Hematopoietic multipotent progenitor cell treated with erythropoietin and hydrocortisone succinate and interleukin-3 and kit ligand, for 8 days (in vitro differentiated cells): ENCODE measurements at places on chromosomes 11 and 22.

GRCh38 chr11:117298195-117298594 is 7.0 kb downstream of the BACE1-AS start:
- DNase-seq: no peak

GRCh38 chr11:121466063-121466794 is 13.5 kb upstream of the SORL1-AS1 start:
- no peak for DNase-seq

- no peak for DNase-seq
These were observed 824.5 kb downstream of the TBC1D22A start for GRCh38 chr22:47586946-47587345.

DNA sequence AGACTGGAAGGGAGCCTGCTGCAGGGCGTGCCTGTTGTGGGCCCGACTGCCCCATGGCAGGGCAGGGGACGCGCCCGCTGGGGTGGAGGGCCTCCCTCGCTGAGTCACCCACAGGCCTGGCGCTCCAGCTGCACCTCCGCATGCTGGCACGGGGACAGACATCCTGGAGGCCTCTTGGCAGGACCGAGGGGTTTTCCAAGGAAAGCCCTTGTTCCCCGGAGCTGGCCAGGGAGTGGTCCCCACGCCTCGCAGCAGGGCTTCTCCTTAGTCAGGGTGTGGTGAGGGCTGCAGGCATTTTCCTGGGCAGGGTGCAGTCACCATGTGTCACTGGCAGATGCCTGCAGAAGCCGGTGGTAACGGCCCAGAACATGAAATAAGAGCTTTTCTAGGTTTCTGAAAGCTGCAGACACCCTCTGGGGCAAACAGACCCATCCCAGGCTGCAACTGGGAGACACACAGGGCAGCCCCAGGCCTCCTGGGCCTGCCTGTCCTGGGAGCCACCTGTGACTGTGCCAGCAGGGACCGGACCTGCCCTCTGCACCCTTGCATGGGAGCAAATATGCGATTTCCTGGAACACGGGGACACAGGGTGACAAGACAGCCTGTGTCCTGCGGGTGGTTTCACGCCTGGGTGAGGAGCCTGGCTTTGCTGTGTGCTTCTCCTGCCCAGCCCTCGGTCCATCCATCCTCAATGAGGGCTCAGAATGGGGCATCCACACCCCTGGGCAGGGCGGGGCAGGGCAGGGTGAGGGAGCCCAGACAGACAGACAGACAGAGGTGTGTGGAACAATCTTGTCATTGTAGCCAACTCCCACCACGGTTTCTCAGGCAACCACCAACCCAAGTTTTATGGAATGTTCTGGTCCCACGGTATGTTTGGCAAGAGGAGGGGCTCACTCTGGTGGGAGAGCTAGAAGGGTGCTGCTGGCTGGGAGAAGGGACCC is 43.2 kb upstream of the FADD start:
- no peak for DNase-seq

DNA sequence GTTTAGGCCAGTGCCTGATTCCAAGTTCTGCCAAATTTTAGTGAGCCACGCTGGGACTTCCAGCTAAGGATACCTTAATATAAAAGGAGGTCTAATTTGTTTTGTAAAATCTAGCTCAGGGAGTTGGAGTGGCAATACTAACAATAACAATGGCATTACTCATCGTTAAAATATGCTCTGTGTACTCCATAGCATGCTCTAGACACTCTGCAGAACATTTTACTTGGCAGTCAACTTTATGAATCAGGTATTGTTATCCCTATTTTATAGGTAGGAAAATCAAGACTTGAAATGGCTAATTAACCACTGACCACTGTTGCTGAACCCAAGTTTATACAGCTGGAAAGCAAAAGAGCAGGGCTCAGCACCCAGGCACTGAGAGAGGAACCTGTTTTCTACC is 485.0 kb upstream of the KIRREL3 start:
- no peak for DNase-seq

DNA sequence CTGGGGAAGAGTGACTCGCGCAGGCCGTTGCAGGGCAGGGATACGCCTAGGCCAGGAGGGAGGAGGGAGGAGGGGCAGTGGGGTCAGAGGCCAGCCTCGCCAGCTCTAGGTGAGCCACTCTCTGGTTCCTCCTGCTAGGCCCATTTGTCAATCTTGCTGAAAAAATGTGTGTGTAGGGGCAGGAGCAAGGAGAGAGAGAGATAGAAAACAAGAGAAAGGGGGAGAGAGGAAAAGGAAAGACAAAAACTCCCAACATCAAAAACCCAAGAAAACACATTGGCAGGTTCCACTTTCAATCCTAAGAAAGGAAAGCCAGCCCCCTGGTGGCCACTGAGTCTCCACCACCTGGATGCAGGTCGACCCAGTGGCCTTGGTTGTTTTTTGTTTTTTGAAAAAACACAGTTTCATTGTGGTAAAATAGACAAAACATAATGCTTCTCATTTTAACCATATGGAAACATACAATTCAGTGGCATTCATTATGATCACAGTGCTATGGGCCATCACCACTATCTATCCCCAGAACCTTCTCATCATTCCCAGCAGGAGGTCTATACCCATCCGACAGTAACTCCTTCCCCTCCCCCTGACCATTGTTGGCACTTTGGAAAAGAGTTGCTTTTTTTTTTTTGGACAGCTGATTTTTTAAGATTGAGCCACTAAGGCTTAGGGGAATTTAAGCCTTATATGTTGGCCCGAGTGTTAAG is 10.9 kb downstream of the OMP start:
- peak; percentile 54 for DNase-seq

GRCh38 chr11:18526130-18526520 is 617 bp downstream of the TSG101 start:
- no peak for DNase-seq

DNA sequence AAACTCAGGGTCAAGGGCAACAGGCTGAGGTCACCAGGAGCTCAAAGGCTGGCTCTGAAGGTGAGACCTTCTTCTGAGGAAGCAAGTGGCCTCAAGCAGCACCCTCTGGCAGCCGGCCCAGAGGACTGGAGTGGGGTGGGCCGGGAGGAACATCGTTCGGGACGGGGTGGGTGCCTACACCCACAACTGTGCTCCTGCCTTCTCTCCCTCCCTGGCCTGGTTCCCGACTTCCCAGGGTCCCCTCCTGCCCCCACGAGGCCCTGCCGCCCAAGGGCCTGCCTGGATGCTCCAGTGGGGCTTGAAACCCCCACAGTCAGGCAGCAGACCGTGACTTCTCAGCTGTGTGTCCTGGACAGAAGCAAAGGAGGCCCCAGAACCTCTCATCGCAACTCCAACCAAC is 195.7 kb downstream of the IGLL1 start:
- no peak for DNase-seq

- DNase-seq: no peak
These were observed 25.3 kb downstream of the PDHX start for GRCh38 chr11:34941688-34942087.

- no peak for DNase-seq
These were observed 137.8 kb upstream of the UBASH3B start for GRCh38 chr11:122517403-122518379.

- no peak for DNase-seq
These were observed 5.0 kb downstream of the SNX15 start for GRCh38 chr11:65032216-65032615.

DNA sequence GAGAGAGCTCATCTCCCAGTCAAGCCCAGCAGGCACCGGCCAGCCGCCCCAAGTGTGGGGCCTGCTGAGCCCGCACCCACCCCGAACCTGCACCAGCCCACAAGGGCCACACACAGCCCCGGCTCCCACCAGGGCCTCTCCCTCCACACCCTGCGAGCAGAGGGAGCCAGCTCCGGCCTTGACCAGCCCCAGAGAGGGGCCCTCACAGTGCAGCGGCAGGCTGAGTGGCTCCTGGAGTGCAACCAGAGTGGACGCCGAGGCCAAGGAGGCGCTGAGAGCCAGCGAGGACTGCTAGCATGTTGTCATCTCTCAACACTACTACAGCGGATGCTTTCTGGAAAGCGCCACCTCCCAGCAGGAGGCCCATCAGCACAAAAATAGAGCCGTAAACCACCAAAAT is 10.9 kb downstream of the DEFB108B start:
- no peak for DNase-seq

DNA sequence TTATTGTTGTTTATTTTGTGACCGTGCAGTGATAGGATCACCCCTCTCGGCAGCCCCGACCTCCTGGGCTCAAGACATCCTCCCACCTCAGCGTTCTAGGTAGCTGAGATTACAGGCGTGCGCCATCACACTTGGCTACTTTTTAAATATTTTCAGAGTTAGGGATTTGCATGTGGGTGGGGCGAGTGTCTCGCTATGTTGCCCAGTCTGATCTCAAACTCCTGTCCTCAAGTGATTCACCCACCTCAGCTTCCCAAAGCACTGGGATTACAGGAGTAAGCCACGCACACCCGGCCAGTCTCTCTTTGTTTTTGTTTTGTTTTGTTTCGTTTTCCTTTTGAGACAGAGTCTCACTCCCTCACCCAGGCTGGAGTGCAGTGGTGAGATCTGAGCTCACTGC is 1.2 kb upstream of the INTS5 start:
- no peak for DNase-seq

- DNase-seq: no peak
These were observed 60.5 kb downstream of the DDI1 start for GRCh38 chr11:104096900-104097299.

GRCh38 chr22:45291061-45291930 is 6.5 kb downstream of the UPK3A start:
- no peak for DNase-seq

GRCh38 chr11:67500831-67501715 is 4.1 kb downstream of the PITPNM1 start:
- DNase-seq: no peak

GRCh38 chr11:10808235-10808552 is 532 bp downstream of the EIF4G2 start:
- DNase-seq: no peak

DNA sequence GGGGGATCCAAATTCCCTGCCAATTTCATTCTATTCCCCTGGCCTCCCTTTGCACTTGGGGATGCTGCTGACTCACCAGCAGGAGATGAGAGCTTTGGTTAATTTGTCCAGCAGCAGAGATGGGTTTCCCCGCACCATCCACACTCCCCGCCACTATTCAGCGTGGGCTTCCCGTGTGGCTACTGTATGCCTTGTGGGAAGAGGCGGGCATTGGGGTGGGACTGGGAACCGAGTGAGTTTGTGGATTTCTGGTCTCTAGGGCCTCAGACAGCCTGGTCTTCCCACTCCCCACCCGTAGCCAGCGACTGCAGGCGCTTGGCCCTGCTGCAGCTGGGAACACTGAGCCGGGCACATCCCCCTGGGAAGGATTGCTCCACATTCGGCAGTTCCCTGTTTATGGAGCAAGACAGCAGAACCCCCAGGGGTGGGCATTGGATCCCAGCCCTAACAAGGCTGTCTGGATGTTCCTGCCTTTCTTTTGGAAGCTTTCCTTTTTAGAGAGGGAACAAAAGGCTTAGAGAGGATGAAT is 23.4 kb downstream of the KIAA1671 start:
- DNase-seq: no peak

- DNase-seq: no peak
These were observed 9.4 kb upstream of the PPM1F start for GRCh38 chr22:21961886-21962654.

DNA sequence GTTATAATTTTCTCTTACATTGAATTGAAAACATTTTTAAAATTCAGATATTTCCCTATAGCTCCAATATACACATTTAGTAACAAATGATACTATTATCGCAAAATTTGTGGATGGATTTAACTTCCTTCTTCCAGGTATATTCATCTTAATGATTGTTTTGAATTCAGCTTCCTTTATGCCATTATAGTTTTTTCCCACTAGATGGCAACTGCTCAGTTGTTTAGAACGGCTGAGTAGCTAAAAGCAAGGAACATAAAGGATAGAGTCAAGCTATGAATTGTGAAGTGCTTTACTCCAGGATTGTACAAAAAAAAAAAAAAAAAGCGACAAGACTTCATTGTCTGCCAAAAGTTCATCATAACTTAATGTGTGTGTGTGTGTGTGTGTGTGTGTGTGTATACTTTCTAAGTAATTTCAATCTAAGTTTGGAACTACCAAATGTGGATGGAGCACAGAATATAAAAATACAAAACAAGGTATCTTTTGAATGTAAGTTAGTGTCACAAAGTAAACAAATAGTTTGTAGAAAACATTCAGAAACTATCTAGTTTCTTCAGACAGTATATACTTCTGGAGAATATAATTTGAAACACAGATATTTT is 846.4 kb downstream of the DLG2 start:
- DNase-seq: peak; percentile 1

DNA sequence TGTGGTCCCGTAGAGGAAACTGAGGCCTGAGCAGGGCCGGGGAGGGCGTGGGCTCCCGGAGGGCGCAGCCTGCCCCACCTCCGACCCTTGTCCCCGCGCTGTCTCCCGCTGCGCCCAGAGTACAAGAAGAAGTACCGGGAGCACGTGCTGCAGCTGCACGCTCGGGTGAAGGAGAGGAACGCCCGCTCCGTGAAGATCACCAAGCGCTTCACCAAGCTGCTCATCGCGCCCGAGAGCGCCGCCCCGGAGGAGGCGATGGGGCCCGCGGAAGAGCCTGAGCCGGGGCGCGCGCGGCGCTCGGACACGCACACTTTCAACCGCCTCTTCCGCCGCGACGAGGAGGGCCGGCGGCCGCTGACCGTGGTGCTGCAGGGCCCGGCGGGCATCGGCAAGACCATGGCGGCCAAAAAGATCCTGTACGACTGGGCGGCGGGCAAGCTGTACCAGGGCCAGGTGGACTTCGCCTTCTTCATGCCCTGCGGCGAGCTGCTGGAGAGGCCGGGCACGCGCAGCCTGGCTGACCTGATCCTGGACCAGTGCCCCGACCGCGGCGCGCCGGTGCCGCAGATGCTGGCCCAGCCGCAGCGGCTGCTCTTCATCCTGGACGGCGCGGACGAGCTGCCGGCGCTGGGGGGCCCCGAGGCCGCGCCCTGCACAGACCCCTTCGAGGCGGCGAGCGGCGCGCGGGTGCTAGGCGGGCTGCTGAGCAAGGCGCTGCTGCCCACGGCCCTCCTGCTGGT is 1.9 kb downstream of the NLRP6 start:
- DNase-seq: peak; percentile 23

DNA sequence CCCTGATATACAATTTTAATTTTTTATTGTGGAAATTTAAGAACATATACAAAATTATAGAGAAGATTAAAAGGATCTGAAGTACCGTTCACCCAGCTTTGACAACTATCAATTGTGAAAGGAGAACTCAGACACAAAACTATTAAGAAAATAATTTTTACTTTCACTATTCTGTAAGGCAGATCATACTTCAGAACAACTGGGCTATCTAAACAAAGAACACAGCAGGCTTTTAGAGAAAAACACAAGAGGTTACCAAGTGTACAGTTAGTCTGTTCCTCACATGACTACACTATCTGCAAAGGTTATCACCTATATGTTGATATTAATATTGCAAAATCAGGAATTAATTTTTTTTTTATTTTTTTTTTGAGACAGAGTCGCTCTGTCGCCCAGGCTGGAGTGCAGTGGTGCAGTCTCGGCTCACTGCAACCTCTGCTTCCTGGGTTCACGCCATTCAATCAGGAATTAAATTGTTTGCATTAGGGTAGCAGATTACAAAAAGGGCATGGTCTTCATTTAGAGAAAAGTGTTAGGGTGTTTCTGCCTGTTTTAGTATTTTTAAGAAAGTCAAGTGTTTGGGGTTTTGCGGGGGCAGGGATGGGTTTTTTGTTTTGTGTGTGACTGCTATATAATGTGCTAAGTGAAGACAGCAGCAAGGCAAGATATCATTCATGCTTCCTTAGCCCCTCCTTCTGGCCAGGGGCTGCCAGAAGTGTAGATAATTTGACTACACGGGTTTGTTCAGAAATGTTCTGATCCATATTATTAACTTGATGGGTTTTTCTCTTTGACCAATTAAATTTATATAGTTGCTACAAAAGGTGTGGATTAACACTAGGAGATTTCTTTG is 27.6 kb upstream of the SIK2 start:
- peak; percentile 38 for DNase-seq

GRCh38 chr11:12693479-12694182 is 19.4 kb downstream of the TEAD1 start:
- DNase-seq: no peak

- DNase-seq: no peak
These were observed 92.8 kb downstream of the ARHGAP8 start for GRCh38 chr22:44845191-44845590.
